Thoracic aorta (tissue), 2 donors: ENCODE measurements at places on chromosomes 4 and X. TPM values are rescaled to one million over a fixed set of nuclear protein-coding genes. Genes with fewer than 3 reads are reported as not detected.

The CFAP99 gene
- not detected for total RNA-seq

The PDZD4 gene
- 11.6 TPM for total RNA-seq

The ASB5 gene
- total RNA-seq, result not detected

The CSN1S1 gene
- total RNA-seq, result not detected

The TMPRSS11A gene
- total RNA-seq, result not detected

The TKTL2 gene
- total RNA-seq, result 0.21 TPM

The SLBP gene
- 29.8 TPM for total RNA-seq

The TRMT10A gene
- total RNA-seq, result 3.7 TPM

The FAT1 gene
- 106 TPM for total RNA-seq

The RPS3A gene
- 1,778 TPM for total RNA-seq

The ZNF157 gene
- not detected for total RNA-seq

The MAGEE2 gene
- 0.68 TPM for total RNA-seq

The PABPC1L2B gene
- total RNA-seq, result not detected

The MAGEA2 gene
- not detected for total RNA-seq

The ATP2B3 gene
- total RNA-seq, result 0.85 TPM

The PNMA5 gene
- not detected for total RNA-seq

The USP53 gene
- 112 TPM for total RNA-seq

The CLCN4 gene
- total RNA-seq, result 3.5 TPM

The PDE6B gene
- 1.8 TPM for total RNA-seq

The MAB21L2 gene
- not detected for total RNA-seq

The EDA gene
- 2.0 TPM for total RNA-seq

The IRF2 gene
- 35.3 TPM for total RNA-seq

The NUDT10 gene
- 0.41 TPM for total RNA-seq

The PCYT1B gene
- 0.63 TPM for total RNA-seq

The HSFX4 gene
- not detected for total RNA-seq

The ANKRD50 gene
- 23.9 TPM for total RNA-seq

The MAGEA8 gene
- total RNA-seq, result not detected

The GPRASP2 gene
- 4.7 TPM for total RNA-seq

The PABPC1L2A gene
- not detected for total RNA-seq

The RRH gene
- total RNA-seq, result not detected

The TRIML2 gene
- total RNA-seq, result not detected
